ENCODE measurements at places on chromosomes 1 and 21. TPM values are rescaled to one million over a fixed set of nuclear protein-coding genes. Genes with fewer than 3 reads are reported as not detected.

Gene TEDDM1
- total RNA-seq: not detected

DNA sequence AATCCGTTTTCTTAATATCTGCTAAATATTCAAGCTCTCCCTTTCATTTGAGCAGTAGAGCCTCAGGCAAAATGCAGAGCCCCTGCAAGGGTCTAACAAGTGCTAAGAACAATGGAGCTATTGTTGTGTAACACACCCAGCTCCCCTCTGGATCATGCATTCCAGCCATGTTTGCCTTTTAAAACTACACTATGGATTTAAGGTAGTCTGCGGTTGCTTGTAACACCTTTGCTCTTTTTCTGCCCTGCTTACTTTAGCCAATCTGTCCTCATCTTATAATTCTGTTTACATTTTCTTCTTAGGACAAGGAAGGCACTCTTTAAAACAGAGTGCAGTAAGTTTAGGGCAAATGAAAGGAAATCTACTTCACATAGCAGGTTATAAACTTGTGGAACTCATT lies 60.0 kb upstream of the C1orf105 start:
- peaks cover 33% of the 10 kb centered on the region for H3K4me1 ChIP-seq
- no peak overlapping the region for H3K27ac ChIP-seq

Gene PRR9
- not detected for total RNA-seq

GRCh38 chr1:97139512-97139911 lies 417.9 kb downstream of the PTBP2 start:
- no peak for DNase-seq
- no peaks in the 10 kb centered on the region for H3K27me3 ChIP-seq
- H3K36me3 ChIP-seq: no peaks in the 10 kb centered on the region
- H3K4me3 ChIP-seq: no peak overlapping the region

GRCh38 chr1:47843781-47844557 lies 153.2 kb downstream of the TRABD2B start:
- peaks cover 16% of the 10 kb centered on the region for H3K27me3 ChIP-seq
- no peak overlapping the region for H3K27ac ChIP-seq
- no peak for DNase-seq
- H3K4me3 ChIP-seq: no peak overlapping the region
- no peaks in the 10 kb centered on the region for H3K36me3 ChIP-seq
- no peaks in the 10 kb centered on the region for H3K4me1 ChIP-seq

DNA sequence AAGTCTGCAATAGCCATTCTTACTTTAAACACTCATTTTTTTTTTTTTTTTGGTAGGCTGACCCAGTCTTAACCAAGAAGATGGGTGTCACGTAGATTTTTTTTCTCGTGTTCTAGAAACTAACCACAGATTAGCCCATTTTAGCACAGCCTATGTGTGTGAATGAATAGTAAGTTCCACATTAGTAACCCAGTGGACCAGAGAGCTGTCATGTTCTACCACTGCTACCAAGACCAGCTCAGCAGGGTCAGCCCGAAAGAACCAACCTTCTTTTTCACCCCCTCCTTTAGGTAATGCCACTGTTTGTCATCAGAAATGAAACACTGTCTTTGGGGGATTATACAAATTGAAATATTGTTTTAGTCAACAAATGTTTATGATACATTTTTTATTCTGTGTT lies 221.1 kb upstream of the PLXNA2 start:
- H3K27ac ChIP-seq: no peak overlapping the region
- H3K4me1 ChIP-seq: no peaks in the 10 kb centered on the region
- no peak for DNase-seq
- no peaks in the 10 kb centered on the region for H3K27me3 ChIP-seq

GRCh38 chr1:118101999-118102398 lies 83.0 kb downstream of the SPAG17 start:
- no peaks in the 10 kb centered on the region for H3K27me3 ChIP-seq
- H3K4me1 ChIP-seq: no peaks in the 10 kb centered on the region
- no peak for DNase-seq
- no peaks in the 10 kb centered on the region for H3K36me3 ChIP-seq
- no peak overlapping the region for H3K27ac ChIP-seq
- H3K4me3 ChIP-seq: no peak overlapping the region

DNA sequence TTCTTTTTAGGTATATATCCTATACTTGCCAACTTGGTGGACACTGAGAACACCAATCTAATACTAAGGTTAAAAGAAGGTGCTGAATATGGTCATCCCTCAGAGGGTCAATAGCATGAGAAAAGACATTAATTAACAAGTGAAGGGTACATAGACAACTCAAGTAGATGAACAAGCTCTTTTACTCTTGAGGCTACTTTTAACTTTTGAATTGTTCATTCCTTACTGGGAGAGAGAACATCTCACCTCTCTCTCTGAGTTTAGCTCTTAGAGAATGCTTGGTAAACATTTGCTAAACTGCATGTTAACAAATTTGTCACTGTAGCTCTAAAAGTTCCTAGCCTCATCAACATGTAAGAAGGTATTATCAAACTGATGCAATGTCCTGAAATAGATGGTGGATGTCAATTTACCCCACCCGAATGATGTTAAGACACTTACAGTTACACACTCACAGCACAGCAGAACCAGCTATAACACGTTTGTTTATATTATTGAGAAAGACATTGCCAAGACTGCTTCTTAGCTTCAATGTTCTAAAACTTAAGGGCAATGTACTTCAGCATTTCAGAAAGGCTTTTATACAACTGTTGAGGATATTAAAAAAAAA lies 35.9 kb downstream of the HEATR1 start:
- no peaks in the 10 kb centered on the region for H3K27me3 ChIP-seq
- H3K4me3 ChIP-seq: no peak overlapping the region
- peaks cover 71% of the 10 kb centered on the region for H3K36me3 ChIP-seq
- no peak overlapping the region for H3K27ac ChIP-seq

GRCh38 chr1:203932556-203932955 lies 71.2 kb downstream of the SNRPE start:
- H3K4me1 ChIP-seq: peaks cover 27% of the 10 kb centered on the region
- peaks cover 6% of the 10 kb centered on the region for H3K27me3 ChIP-seq
- no peak overlapping the region for H3K4me3 ChIP-seq
- no peak for DNase-seq
- H3K27ac ChIP-seq: no peak overlapping the region
- H3K36me3 ChIP-seq: no peaks in the 10 kb centered on the region

Measured in activated CD4-positive, alpha-beta memory T cell treated with anti-CD3 and anti-CD28 coated beads, Interleukin-2, amount 10 ng/mL, durations not matched to agents 7 days and 5 days (primary cell).